Activated CD8-positive, alpha-beta T cell treated with anti-CD3 and anti-CD28 coated beads for 36 hours (primary cell): ENCODE measurements at places on chromosomes 1 and 21. TPM values are rescaled to one million over a fixed set of nuclear protein-coding genes. Genes with fewer than 3 reads are reported as not detected.

GRCh38 chr1:199152676-199153075 is 513.8 kb downstream of the PTPRC start:
- no peak for DNase-seq

DNA sequence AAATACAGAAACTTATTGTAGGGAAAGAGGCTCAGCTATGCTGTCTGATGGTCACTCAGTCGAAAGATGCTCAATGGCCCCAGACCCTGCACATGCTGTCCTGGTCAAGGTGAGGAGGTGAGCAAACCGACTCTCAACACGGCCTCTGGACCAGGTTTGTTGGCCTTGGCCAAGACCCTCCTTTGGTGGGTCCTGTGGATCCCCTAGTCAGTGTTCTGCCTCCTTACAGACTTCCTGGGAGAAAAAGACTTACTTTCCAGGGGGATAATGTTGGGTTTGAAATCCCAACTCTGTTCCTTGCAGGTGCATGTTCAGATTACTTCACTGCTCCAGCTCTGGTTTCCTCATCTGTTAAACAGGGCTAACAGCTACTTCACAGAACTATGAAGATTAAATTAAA is 53.8 kb downstream of the FAM78B start:
- DNase-seq = no peak

GRCh38 chr1:24925082-24925779 is 4.8 kb downstream of the RUNX3 start:
- peak; percentile 94 for DNase-seq

CFAP107 gene
- total RNA-seq = not detected

SLC44A3 gene
- not detected for total RNA-seq
